CD4-positive, alpha-beta T cell treated with Interleukin-4 for 1 hour (primary cell): ENCODE measurements at places on chromosomes 7 and 10.

GRCh38 chr7:31437250-31437865 lies 76.5 kb upstream of the ITPRID1 start:
- no peak for DNase-seq

DNA sequence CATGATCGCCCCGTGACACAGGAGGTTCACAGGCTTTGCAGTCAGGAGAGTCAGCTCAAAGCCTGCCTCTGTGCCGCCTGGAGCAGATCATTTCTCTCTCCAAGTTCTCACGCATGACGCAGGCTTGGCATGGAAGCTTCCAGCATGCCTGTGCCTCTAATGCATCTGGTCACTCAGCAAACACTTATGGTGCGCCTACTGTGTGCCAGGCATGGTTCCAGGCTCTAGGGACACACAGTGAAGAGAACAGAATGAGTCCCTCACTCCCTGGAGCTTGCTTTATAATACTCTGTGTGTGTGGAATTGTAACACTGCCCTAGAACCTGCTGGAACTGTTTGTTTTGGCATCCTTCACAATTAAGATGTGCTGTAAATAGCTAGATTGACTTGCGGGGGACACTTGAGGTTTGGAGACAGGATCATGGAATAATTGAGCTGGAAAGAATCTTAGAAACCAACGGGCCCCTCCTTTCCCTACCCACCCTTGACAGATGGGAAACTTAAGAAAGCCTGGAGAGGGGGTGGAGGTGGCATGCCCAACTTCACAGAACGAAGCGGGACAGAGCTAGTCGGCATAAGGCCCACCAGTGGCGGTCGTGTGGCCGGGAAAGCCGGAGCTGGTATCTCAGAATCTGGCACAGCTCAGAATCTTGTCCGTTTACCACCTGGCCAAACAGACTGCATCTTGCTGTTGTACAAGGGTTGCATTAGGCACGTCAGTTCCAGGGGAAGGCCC lies 4.6 kb upstream of the MYH16 start:
- DNase-seq, result no peak

DNA sequence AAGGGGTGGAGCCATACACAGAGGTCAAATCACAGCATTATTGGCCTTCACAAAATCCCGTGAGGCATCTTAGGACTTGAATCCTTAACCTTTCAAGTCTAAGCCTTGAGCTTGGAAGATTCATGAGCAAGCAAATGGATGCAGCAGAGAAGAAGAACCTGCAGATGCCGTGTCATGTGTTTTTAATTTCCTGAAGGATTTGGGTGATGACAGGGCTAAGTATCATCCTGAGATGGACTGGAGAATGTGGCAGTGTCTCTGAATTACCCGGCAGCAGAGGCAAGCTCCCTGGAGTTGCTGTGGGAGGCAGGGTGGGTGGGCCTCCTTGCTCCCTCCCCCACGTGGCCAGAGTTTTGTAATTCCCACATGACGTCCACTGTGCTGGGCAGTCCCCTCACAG lies 50.8 kb downstream of the GCC1 start:
- DNase-seq, result no peak

DNA sequence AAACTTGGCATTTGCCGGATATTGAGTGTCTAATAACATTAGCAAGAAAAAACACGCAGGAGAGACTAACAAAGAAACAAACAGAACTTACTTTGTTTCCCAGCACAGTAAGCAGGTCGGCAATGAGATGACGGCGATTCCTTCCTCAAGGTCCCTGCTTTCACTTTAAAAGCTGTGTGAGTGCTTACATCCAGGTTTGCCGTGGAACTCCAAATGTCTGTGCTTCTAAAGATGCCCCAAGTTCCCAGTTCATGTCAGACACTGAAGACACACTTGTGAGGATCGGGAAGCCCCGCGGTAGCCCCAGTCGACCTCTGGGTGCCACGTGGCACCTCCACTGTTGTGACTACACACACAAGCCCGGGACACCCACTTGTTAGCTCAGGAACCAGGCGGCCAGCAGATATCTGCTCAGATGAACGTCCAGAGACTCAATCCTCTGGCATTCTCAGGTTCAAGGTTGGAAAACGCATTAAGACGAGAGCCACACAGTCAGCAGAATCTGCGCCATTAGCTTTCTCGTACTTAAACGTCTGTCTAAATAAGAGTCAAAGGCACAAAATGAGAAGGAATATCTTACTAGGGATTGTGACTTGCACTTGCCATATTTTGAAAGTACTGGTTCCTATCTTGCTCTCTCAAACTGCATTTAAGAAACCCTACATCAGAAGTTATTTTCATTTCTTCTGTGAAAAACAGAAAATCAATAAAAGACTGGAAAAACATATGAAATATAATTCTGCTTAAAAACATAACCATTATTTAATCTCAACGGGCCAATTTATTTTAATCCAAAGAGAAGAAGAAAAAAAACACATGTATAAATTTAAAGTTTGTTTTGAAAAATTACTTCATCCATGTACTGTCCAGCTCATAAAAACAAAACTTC lies 207.6 kb upstream of the KLF14 start:
- peak; percentile 80 for DNase-seq

- DNase-seq, result no peak
Observed at GRCh38 chr7:135098391-135098790, 49.5 kb upstream of the TMEM140 start.

DNA sequence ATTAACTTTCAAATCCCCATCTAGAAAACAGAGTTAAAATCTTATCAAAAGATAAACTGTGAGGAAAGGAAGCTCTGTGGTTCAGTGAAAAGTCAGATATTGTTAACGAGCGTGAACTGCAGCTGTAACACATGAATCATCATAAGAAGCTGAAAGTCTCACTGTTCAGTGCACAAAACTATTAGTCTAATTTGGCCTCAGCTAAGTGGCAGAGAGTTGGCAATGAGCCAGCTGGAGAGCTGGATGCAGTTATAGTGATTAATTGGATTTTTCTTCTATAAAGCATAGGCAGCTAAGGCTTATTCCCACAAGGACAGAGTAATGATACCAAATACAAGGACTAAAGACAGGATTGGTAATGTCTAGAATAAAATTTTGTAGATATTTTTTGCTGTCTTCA lies 101.1 kb upstream of the ABCB5 start:
- no peak for DNase-seq

- no peak for DNase-seq
Observed at GRCh38 chr10:74922921-74923320, 96.5 kb downstream of the KAT6B start.

DNA sequence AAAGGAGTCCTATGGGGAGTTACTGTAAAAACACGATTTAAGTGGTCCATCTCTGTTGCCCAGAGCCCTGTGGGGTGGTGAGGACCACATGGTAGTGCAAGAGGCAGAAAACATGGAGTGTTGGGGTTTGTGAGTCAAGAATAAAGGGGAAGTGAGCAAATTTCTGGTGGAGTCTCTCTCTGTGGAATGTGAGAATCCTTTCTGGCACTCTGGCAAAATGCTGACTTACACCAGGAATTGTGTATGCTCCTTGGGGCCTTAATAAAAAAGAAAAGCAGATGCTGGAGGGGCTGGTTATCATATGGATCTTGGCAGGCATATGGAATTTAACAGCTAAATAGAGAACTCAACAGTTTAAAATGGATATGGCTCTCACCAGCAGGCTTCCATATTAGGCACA lies 486.0 kb downstream of the TNS3 start:
- no peak for DNase-seq

- DNase-seq, result no peak
Observed at GRCh38 chr10:132364594-132364970, 32.4 kb upstream of the PWWP2B start.

GRCh38 chr7:140940898-140941297 lies 16.2 kb upstream of the BRAF start:
- DNase-seq, result no peak

DNA sequence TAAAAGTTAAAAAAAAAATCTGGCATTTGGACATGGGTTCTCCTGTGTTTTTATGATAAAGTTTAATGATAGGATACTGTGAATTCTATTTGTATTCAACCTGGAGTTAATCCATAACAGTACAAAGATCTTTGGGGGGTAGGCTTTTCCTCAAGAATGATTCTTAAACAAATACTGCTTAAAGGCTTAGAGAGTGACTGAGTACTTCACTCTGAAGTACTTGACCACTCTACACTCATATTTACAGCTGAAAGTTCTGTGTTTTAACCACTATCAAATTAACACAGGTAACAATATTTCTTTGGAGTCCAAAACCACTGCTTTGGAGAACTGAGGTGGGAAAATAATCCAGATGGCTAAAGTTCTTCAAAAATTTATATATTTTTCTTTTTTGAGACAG lies 74.2 kb upstream of the TMEM168 start:
- no peak for DNase-seq

- DNase-seq, result no peak
Observed at GRCh38 chr7:154698726-154699291, 304.1 kb downstream of the PAXIP1 start.

DNA sequence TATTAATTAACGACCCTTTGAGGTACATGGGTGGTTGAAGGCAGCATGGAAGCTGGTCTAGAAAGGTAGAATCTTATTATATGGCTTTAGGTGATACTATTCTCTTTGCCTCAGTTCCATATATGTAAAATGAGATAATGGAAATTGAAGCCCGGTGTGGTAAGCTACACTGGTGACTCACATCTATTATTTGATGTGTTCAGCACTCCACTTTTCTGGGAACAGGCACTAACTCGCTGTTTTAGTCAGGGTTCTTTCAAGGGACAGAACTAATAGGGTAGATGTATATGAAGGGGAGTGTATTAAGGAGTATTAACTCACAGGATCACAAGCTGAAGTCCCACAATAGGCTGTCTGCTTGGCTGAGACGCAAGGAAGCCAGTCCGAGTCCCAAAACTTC lies 4.4 kb upstream of the TRUB1 start:
- no peak for DNase-seq

DNA sequence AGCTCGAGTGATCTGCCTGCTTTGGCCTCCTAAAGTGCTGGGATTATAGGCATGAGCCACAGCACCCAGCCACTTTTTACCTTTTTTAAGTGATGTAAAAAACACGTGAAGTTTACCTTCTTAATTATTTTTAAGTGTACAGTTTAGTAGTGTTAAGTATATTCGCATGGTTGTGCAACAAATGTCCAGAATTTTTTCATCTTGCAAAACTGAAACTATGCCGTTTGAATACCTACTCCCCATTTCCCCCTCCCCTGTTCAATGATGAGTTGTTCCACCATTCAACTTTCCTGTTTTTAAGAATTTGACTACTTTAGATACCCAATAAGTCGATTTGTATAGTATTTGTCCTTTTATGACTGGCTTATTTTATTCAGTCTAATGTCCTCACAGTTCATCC lies 10.9 kb downstream of the NRBF2 start:
- no peak for DNase-seq

DNA sequence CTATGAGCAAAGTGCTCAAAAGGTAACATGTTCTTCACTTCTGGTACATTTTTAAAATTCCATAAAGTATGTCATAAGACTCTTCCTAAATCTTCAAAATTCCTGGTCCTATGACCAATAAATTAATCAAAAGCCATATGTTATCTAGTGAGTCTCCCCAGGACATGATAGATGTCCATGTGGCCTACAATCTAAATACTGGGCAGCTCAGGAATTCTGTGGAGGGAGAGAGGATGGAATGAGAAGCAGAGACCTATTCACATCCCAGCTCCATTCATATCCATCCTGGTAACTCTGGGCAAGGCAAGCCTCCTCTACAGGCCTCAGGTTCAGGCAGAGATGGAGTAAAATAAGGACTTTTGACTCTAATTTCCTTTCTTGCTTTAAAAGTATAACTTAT lies 224.8 kb downstream of the MTERF1 start:
- DNase-seq, result no peak

DNA sequence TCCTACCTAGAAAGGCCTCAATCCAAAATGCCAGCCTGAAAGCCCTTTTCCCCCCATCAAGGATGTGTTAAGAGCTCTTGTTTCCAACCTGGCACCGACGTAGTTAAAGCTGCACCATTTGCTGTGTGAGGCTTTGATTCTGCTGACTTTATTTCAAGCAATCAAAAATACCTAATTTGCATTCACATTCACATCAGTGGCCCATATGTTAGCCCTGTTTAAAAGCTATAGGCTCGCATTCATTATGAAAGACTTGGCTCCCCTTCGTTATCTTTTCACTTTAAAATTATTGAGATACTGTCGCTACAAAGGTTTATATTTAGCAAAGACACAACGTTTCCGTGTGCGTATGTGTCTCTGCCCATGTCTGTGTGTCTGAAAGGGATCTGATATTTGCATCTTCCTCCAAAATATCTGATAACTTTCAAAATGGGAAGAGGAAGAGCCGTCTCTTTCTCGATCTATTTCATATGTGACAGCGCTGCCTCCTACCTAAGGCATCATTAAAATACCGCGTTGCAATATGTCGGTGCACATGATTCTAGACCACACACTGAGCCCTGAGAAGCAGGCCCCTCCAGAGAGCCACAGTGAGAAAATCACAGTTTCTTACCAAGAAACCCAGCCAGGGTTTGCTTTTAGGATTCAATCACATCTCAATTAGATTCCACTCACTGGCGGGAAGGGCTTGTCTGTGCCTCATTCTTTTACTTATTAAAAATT lies 57.1 kb upstream of the ITPRID1 start:
- DNase-seq, result no peak

GRCh38 chr7:94183289-94183749 lies 179.2 kb upstream of the BET1 start:
- no peak for DNase-seq

- no peak for DNase-seq
Observed at GRCh38 chr7:4288791-4289394, 393.2 kb upstream of the FOXK1 start.

DNA sequence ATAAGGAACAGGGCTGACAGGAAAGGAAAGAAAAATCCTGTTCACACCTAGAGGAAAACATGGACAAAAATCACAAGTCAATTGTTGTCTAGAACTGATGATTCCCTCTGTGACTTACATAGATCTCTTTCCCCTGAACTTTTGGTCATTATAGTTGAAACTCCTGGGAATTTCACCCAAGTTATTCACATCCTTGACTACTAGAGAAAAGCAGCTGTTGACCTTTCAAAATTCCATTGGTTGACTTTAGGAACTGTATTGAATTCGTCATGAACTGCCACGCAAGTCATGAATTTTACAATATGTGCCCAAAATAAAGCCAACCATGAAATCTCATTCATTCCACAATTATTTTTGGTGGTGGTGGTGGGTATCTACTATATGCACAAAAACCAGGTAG lies 104.3 kb downstream of the UBE2H start:
- no peak for DNase-seq

DNA sequence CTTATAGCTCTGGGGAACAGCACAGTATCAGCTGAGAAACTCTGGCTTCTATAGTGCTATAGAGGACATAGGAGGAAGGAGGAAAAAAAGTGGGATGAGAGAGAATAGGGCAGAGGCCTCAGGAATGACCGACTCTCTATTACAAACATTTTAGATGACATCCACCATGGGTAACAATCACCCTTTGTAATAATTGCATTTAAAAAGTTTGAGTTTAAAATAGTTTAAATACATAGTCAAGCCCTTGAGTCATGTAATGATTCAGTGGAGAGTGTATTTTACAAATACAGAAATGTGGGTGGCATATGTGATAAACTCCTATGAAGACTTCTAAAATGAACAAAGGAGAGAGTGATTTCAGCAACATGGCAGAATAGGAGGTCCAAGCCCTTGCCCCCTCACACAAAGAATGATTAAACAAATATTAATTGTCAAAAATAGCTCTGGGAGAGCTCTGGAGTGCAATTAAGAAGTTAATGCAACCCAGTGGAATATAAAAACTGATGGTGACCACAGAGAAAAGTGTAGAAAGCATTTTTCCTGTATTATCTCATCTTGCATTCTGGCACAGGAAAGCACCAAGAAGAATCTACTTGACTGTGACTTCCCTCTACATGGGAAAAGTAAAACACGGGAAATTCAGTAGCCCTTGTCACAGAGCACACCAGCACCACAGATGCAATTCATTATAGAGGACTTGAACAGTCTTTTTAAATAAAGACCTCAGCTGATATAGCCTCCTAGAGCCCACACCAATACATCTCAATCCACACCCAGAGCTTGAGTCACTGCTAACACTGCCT lies 569.0 kb upstream of the SORCS1 start:
- DNase-seq, result no peak
